ENCODE measurements at places on chromosomes 3 and 15.

DNA sequence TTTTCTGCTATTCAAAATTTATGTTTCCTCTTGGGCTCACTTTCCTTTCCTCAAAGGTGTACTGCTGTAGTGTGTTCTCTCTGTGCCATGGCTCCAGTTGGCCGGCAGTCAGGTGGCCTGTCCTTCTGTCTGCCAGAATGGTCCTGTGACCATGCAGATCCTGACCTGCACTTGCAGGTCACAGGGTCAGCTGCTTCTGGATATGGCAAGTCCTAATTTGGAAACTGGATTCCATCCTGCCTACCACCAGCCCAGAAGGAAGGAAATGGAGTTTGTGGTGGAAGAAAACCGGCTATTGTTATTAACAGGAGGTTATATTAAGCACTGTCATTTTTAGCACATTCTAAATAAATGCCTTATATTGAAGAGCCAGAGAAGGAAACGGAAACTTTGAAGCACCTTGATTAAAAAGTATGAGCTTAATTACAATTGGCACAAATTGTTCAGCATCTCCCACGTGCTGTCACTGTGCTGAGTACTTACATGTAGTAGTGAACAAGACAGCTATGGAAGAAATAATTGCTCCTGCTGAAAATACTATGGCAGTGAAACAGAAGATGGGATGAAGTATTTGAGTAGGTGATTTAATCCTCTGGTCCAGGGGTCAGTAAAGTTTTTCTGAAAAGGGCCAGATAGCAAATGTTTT is 362.8 kb downstream of the PTPRG start:
- no peak for DNase-seq

DNA sequence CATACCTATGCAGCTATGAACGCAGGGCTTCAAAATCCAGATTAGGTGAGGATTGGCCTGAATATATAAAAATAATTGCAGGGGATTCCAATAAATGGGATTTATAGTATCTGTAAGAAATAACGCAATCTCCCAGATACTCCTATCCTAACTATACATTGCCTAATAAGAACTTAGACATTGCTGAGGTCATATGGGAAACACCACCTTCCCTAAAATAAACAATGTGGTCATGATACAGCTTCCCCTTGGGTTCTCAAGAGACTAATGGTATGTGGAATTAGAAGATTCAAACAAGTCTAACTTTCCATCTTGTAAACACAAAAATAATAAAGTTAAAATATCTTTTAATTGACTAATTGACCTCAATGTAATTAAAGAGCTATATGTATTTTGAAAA is 28.2 kb downstream of the UBE3A start:
- no peak for DNase-seq

GRCh38 chr3:160400030-160400701 is 716 bp downstream of the SMC4 start:
- DNase-seq = no peak

DNA sequence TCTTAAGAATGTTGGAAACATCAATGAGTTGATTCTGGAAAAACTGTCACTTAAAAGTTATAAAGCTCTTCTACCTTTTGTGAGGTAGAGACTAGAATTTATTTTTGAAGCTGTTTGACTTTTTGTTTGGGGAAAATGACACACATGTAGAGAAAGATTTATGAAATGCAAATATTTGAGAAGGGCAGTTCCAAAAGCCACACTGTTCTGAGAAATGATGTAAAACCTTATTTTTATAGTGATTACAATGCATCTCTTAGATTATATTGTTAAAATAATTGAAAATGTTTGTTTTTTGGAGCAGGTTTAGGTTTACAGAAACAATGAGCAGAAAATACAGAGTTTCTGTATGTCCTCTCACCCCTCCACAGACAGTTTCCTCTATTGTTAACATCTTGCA is 116.1 kb upstream of the CMC1 start:
- no peak for DNase-seq

- no peak for DNase-seq
These were observed 45.0 kb upstream of the CMSS1 start for GRCh38 chr3:99772671-99773070.
